Stromal cell of bone marrow (primary cell): ENCODE measurements at places on chromosomes 7 and 10.

DNA sequence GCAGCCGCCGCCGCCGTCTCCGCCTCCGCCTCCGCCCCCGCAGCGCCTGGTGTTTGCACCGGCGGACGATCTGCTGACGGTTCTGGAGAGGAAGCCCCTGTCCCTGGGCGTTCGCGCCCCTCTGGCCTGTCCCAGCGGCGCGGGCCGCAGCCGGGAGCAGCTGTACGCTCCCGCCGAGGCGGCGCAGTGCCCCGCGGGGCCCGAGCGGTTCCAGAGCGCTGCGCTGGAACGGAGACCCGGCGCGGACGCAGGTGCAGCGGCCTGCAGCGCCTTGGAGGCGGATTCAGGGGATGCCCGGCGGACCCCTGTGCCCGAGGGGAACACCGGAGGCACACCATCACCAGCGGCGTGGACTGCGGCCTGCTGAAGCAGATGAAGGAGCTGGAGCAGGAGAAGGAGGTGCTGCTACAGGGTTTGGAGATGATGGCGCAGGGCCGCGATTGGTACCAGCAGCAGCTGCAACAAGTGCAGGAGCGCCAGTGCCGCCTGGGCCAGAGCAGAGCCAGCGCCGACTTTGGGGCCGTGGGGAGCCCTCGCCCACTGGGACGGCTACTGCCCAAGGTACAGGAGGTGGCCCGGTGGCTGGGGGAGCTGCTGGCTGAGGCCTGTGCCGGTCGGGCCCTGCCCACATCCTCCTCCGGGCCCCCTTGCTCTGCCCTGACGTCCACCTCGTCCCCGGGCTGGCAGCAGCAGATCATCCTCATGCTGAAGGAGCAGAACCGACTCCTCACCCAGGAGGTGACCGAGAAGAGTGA, 24.8 kb upstream of the ZNF735 start:
- no peak for DNase-seq

DNA sequence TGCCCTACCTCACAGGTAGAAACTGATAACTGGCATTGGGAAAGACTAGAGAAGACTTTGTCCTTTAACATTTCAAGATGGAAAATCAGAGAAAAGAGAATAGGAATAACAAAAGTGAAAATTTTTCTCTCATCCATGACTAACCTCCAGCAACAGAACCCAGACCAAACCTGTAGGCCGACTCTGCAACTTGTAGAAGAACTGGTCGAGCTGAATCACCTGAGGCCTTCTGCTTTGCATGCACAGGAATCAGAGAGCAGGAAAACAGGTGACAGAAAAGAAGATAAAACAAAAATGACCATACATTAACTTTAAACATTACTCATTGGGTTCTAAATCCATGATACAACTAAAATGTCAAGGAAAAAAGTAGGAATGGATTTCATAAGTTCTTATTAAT, 137.1 kb downstream of the SLC25A13 start:
- DNase-seq = no peak

DNA sequence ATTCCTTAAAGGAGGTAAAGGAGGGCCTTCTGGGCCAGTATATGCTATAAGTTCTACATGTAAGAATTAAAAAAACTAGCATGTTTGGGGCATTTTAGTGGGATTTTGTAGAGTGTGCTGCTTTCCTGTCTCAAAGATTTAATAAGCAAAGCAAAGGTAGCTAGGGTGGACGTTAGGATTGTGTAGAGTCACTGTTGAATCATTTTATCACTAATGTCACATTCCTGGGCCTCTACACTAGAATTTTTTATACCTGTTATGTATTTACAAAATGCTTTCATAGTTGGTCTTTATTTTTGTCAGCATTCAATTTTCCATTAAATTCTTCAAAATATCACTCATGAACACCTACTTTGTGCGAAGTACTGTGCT, 139.4 kb upstream of the PHYHIPL start:
- DNase-seq = no peak

DNA sequence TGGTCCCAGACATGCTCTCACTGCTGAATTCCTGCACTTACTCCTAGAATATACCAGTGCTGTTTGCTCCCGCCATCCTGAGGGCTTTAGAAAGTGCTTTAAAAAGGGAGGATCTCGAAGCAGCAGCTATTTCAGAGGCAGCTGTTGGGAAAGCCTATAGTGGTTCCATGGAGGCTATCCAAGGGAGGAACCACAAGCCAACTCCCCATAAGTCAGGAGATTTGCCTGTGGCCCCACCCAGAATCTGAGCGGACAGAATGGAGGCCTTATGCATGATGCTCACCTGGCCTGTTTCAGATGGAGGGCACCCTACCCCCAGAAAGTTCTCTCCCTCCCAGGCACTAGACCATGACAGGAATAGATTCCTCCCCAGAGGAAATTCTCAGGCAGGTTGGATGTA, 2.3 kb upstream of the KCNIP2 start:
- no peak for DNase-seq

DNA sequence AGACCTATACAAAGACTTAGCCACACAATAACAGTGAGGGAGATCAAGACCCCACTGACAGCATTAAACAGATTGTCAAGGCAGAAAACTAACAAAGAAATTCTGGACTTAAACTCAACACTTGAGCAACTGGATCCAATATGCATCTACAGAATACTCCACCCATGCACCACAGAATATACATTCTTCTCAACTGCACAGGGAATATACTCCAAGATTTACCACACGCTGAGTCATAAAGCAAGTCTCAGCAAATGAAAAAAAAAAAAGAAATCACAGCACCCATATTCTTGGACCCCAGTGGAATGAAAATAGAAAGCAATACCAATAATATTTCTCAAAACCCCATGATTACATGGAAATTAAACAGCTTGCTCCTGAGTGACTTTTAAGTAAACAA, 680.2 kb downstream of the PCDH15 start:
- no peak for DNase-seq

- no peak for DNase-seq
These were observed 8.0 kb downstream of the CALHM3 start for GRCh38 chr10:103470761-103471653.

DNA sequence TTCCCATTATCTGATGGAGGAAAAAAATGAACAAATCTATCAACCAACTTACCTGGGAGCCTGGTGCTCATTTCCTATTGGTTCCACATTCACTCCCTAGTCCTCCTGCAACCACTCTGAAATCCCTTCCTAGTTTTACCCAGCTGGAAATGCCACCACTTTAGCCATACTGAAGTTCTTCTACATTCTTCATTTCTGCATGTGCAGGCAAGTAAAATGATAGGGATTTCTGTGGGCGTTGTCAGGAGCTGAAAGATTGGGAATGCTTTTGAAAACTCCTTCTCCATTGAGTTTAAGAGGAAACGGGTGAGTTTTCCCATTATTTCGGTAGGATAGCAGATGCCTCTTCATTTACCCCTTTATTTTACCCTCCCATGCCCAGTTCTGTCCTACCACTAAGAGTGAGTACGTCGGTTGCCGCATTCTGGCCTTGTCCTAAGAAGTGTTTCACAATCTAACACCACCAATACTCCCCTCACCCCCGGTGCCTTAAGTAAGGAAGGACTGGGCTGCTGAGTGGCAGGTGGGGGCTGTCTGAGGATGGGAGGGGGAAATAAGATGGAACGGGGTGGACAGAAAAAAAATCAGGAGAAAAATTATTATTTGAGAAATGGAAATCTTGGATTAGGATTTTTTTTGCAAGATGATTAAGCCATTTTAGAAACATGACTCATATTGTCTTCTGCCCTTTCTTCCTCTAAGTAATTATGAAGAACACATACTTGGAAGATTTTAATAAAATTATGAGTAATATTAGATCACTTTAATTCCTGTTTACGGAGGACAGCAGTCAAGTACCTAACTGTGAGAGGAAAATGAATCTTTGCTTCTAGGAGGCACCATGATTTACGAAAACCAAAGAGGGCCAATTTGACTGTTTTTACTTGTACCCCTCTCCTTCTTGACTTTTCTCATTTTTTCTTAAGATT, 13.2 kb upstream of the TAS2R60 start:
- DNase-seq = no peak

- DNase-seq = no peak
These were observed 17.4 kb downstream of the PLEKHA1 start for GRCh38 chr10:122391875-122392274.
